ENCODE measurements at places on chromosomes 11 and 22.

- DNase-seq: peak; percentile 72
Measured at GRCh38 chr22:44550711-44551491, 52.9 kb upstream of the RTL6 start.

GRCh38 chr11:88188932-88189253, 13.7 kb upstream of the RAB38 start:
- DNase-seq: no peak

DNA sequence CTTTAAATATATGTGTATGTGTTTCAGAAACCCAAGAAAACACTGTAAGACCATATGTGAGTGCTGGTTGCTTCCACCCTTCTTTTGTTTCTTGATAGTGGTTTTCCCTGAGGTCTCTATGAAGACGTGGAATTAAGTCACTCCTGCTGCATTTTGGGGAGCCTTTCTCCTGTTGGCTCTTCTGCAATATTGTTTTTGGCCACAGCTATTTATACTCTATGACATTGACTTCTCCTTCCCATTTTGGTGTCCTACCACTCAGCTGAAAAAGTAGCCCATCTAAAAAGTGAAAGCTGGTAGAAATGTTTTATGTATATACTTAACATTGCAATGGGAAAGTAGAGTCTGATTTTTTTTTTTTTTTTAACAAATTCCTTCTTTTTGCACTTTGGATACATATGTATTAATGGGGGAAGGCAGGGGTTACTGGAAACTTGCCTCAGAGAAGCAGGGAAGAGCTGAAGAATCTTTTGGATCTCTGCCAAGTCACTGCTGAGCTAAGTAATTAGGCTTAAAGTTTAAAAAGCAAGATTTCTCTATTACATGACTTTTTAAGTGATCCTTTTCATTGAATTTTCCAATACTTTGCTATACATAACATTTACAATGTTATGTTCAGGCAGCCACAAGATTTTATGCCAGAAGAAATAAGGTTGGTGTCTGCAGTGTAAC, 1.8 kb downstream of the TTC17 start:
- DNase-seq: no peak

GRCh38 chr11:21625982-21626381, 566.9 kb upstream of the ANO5 start:
- DNase-seq: no peak

DNA sequence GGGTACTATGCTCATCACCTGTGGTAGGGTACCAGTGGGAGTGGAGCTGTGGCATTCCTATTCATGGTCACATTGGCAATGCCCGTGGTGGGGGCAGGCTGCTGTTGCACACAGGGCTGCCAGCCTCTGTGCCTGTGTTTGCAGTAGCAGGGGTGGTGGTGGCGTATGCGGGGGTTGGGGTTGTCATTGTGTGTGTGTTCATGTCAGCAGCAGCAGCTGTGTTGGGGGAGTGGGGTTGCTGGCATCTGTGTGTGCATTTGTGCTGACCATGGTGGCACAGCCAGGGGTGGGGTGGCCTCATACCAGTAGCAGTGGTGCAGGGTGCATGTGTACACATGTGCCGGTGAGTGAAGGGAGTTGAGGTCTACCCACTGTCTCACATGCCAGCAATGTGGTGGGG, 34.4 kb downstream of the TMEM225 start:
- DNase-seq: no peak

GRCh38 chr11:70818351-70818750, 420.0 kb downstream of the CTTN start:
- DNase-seq: no peak

DNA sequence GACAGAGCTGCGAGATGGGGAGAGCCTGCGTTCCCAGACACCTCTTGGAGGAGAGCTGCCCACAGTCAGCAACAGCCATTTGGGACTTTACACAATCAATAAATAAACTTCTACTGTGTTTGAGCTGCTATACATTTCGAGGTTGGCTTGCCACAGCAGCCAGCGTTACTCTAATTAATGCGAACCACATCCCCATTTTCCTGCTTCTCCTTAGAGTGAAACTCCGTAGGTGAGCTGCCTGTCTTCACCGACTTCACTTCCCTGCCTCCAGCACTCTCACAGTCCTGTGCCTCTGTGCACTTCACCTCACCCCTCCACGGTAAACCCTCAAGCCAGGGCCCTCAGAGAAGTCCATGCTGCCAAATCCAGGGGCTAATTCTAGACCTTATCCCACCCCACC, 5.9 kb upstream of the SLC22A12 start:
- no peak for DNase-seq

GRCh38 chr11:94400839-94401772, at the start of gene GPR83:
Gene GPR83 (minus strand): TSS chr11:94401419. CDS start chr11:94401247, 172 bp downstream.
- no peak for DNase-seq

GRCh38 chr11:47393163-47394049, 15.0 kb upstream of the SLC39A13 start:
- no peak for DNase-seq

DNA sequence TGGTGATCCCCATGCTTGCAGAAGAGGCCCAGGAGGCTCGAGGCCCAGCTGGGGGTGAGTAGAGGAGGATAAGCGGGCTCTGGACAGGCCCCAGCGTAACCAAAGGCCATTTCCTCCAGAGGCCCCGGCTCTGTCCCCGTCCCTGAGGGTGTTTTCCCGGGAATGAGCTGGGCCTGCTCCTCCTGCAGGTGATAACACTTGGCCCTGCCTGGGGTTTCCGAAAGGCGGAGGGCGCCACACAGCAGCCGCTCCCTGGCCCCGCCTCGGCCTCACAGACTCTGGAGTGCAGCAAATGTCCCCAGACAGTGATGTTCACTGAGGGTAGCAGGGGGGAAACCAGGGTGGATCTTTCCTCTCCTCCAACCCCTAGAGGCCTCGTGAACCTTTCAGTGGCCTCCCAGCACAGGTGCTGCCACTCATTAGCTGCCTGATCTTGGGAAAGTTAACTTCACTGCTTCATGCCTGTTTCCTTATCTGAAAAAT, 10.5 kb upstream of the MGAT3 start:
- no peak for DNase-seq
